ENCODE measurements at places on chromosomes 3 and 15.

DNA sequence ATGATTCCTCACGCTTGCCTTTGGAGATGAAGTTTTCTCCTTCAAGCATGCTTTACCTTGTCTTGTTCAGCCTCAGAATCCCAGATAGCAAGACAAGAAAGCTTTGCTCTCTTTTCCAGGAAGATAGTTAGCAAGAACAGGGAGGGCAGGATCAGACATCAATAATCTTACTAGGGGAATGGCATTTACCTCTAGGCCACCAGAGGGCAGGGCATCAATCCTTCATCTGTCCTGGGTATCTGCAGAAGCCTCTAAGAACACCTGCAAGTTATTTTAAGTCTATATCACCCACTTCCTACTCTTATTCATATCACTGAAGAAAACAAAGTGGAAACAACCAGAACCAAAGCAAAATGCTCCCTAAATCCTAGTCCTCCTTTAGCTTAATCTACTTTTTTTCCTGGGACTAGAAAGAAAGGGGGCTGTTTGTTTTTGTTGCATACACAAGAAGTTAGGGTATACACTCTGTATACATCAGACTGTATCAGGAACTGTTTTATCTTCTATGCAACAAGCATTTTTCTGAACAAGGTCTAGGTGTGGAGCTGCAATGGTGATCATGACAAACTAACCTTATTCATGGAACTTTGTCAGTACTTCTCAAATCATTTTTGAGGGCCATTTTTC lies 862.5 kb downstream of the CADM2 start:
- no peak for DNase-seq

DNA sequence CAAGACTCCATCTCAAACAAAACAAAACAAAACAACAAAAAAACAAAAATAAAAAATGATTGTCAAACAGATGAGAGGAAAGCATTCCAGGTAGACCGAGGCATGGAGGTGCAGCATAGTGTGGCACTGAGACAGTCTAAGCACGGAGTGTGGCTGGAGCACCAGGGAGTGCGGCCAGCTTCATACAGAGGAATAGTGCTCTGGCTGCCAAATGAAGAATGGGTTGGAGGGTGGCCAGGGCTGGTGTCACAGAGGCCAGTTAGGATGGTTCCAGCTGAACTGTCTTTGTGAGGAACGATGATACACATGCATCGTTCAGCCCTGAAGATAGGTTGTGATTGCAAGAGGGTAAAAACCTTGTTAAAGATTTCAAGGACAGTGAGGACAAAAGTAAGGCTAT lies 28.3 kb downstream of the MITF start:
- DNase-seq = no peak

GRCh38 chr15:79372428-79372827 lies 59.7 kb upstream of the MINAR1 start:
- no peak for DNase-seq

- DNase-seq = no peak
These were observed 209.0 kb downstream of the GAP43 start for GRCh38 chr3:115832265-115832664.

DNA sequence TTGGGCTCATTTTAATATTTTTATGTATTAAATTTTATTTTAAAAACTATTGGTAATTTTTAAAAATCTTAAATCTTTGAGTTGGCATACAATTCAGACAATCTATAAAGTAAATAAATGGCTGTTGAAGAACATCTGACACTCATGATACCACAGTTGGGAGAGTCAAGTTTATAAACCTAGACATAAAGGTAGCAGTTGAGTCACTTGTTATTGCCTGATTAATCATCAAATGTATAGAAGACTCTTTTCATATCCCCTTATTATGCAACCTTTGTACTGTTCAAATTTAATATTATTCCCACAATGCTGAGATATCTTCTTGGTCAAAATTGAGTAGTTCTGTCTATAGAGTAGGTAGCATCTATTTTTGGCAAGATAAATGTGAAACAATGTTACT lies 19.6 kb downstream of the PAQR9 start:
- no peak for DNase-seq

DNA sequence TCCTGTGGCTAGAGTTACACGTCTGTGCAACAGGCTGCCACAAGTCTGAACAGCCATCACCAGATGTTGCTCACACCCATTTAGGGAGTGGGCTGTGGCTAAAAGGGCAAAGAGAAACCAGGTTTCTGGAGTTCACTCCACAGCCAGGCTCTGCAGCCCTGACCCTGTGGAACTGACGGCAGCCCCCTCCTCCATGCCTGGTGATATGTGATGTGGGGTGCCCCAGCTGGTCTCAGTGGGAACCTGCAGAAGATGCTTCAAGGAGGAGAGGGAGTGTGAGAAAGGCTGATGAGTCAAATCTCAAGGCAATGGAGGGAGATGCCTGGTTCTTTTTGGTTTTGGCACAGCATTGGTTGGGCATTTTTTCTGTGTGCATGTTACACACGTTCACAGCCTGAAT lies 130.6 kb downstream of the TPRA1 start:
- no peak for DNase-seq

DNA sequence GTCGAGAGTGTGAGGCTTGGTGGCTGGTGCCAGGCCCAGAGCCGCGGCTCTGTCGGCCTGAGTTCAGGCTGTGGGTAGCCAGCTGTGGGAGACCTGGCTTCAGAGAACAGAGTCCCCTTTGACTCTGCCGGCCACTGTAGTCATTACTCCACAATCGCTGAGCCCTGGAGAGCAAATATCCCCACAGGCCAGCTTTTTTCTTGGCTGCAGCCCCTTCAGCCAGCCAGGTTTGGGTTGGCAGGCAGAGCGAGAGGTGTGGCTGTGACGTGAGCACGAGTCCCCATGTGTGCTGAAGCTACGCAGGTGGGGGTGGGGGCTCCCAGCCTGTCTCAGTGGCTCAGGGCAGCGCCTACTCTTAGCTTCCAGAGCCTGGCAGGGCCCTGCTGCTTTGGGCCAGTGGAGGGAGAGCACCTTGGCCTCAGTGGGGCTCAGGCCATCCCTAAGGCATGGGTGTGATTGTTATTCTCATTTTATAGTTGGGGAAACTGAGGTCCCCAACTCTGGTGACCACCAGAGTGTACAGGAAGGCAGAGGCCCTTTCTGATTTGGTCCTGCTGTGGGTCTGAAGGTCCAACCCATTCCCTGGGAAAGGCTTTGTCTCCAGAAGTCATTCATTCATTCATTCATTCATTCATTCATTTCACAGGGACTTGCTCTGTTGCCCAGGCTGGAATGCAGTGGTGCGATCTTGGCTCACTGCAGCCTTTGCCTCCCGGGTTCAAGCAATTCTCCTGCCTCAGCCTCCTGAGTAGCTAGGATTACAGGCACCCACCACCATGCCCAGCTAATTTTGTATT lies 45.7 kb upstream of the LCTL start:
- no peak for DNase-seq

DNA sequence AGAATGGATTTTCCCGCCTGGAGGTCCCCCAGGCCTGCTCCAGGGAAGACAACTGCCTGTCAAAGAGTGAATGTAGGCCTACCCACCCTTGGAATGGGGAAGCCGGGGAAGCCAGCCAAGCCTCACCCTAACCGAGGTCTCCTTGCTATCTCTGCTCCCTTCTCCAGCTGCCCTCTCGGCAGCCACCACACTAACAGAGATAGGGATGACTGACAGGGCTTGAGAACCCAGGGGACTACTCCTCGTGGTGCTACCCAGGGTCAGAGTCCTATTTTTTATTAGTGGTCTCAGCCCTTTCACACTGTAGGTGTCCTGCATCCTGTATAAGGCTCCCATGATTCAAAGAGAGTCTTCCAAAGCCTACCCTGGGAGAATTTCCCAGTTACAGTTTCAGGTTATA lies 160.6 kb upstream of the CHRM5 start:
- DNase-seq = no peak

- DNase-seq = no peak
These were observed 558.7 kb upstream of the NECTIN3 start for GRCh38 chr3:110512961-110513360.

GRCh38 chr3:64730681-64731080 lies 42.9 kb upstream of the ADAMTS9 start:
- no peak for DNase-seq

GRCh38 chr3:173553635-173554280 lies 156.2 kb downstream of the NLGN1 start:
- DNase-seq = peak; percentile 62

DNA sequence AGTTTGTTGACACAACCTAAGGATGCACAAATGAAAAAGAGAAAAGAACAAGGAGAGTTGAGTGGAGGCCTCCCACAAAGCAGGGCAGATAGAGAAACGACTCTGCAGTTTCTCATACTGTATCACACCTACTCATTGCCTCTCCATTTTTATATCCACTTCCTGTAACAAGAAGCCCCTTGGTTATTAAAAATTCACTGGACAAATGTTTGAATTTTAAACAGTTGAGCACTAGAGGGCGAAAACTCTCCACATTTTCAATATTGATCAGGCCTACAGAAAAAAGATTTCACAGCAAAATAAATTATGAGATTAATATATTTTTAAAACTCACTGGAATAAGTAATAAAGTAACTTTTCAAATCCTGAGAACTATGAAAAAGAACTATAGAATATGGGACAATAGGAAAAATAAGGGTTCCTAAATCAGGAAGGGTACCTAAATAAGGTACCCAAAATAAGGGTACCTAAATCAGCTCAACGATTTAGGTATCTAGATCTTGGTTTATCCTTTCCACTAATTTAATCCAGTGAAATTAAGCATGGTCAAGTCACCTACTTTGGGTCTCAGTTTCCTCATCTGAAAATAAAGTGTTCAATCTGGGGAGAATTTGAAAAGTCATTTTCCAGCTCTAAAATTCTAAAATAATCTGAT lies 47.0 kb upstream of the PPIB start:
- peak; percentile 64 for DNase-seq

DNA sequence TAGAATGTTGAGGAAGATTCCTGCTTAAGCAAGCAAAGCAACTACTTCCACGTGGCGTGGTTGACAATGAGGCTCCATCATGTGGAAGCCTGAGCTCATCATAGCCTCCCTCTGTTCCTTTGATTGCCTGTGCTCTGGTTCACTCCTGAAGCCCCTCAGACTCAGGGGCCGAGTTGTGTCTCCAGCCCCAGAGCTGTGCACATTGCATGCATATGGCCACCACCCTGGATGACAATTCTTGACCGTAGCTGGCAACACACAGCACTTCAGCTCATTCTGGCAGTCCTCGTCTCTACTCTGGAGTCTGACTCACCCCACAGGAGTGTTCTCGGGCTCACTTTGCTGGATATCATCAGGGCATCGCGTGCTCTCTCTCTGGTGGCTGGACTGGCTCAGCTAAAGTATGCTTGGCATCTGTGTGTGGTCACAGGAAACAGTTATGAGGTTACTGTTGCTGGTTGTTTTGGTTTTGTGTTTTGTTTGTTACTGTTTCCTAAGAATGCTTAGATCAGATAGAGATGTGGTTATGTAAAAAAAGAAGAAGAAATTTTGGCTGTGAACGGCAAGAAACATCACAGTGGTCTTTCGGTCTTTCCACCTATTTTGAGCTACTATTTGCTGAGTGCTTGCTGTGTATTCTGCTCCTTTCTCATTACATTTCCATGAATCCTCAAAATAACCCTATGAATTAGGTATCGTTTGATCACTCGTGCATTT lies 41.6 kb upstream of the MRPS22 start:
- DNase-seq = peak; percentile 99

DNA sequence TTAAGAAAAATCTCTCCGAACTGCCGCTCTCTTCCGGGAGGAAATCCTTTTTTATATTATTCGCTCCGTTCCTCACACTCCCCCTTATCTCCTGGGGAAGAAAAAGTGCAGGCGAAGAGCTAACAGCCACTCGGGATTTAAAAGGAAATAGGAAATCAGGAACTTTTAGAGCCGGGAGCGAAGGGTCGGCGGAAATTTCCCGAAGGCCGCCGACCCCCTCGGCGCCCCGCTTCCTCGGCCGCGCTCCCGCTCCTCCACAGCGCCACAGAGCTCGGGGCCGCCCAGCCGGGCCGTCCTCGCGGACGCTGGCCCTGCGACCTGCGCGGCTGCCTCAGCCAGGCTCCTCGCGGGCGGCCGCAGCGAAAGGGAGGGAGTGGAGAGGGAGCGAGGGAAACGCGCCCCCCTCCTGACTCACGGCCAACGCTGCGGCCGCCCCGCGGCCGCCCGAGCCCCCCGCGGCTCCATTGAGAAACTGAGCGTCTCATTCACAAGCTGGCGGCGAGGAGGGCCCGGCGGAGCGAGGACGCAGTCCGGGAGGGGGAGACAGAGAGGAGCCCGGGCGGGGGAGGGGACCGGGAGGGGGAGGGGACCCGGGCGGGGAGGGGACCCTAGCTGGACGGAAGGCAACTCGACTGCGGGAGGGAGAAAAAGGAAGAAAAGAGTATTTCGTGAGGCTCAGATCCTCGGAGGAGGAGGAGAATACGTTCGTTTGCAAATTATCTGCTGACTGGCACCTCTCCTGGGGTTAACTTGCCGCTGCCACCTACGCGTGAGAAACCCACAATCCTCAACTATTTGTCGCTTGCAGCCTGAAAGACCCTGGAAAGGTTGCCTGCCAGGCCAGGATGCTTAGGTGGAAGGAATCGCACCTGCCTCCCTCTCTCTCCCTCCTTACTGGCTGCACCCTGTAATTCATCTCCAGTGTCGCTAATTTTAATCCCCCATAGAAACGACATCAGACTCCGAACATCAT lies at the start of gene PTPN9:
TSS of gene PTPN9 (minus strand) at position 368 of the 973 bp plus-strand sequence. CDS start 539 bp downstream, outside the sequence.
- peak; percentile 63 for DNase-seq

DNA sequence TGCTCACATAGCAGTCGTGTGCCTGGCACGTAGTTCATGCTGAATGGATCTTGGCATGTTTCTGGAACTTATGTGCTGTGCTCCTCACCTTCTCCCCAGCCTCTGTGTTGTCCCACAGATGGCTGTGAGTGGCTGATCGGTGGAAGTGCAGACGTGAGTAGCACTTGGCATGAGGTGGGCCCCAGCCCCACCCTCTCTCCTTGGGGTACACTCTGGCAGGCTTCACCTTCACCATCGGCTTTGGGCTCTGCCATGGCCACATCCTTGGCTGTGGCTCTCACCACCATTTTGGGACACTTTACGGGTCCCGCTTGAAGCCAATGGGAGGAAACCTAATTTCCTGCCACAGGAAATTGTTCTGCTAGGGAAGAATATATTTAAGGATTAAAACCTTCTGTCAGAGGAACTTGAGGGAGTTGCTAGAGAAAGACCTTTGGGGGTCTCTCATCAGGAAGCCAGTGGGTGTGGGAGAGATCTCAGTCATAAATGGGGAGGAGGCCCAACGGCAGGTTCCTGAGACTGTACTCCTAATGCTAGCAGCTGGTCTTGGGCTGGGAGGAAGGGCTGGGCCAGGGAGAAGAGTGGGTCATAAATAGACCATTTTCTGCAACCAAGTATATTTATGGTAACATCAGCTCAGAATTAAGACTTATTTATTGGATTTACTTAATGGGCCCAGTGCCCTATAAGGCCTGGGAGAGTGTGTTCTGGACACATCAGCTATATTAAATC lies 92.3 kb downstream of the SMAD3 start:
- no peak for DNase-seq

- no peak for DNase-seq
These were observed 34.9 kb upstream of the PPP4R2 start for GRCh38 chr3:72961752-72962151.

- peak; percentile 95 for DNase-seq
These were observed at the start of gene AP3S2 for GRCh38 chr15:89893696-89894447. AP3S2 (minus strand) TSS chr15:89893994; CDS start chr15:89893949, 45 bp downstream.

DNA sequence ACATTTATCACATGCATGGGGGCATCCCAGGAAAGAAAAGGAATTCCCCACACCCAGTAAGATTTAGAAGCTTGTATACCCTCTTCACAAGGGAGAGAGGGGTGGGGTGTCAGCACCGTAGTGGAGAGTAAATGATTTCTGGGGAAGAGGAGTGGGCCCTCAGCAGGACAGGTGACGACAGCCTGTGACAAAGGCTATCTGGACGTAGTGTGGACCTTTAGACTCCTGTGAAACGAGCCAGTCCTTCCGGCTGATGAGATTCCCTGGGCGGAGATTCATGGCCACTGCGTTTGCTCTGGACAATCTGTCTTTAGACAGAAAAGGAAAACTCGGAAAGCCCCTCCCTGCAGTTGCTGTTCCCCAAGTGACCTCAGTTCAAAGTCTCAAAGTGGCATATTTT lies 1.7 kb upstream of the FAM3D start:
- DNase-seq = no peak

Data from fibroblast of mammary gland (primary cell).